ENCODE measurements at places on chromosomes 4 and X. TPM values are rescaled to one million over a fixed set of nuclear protein-coding genes. Genes with fewer than 3 reads are reported as not detected.

DNA sequence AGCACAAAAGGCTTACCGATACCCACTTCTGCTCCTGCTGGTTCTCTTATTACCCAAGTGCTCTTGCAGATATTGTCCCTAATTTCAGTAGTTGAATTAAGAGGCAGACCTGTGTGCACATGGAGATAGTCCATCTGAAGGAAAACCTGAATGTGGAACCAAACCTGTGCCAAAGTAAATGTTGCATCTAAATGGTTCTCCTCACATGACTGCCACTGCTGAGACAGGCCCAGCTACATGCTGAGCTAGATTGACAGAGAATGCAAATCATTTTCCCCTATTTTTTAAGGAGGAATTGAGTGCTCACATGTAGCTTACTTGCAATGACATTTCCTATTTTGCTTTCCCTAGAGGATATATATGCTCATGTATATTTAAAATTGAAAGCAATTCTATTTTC, 609.1 kb upstream of the TECRL start:
- no peak for DNase-seq

DNA sequence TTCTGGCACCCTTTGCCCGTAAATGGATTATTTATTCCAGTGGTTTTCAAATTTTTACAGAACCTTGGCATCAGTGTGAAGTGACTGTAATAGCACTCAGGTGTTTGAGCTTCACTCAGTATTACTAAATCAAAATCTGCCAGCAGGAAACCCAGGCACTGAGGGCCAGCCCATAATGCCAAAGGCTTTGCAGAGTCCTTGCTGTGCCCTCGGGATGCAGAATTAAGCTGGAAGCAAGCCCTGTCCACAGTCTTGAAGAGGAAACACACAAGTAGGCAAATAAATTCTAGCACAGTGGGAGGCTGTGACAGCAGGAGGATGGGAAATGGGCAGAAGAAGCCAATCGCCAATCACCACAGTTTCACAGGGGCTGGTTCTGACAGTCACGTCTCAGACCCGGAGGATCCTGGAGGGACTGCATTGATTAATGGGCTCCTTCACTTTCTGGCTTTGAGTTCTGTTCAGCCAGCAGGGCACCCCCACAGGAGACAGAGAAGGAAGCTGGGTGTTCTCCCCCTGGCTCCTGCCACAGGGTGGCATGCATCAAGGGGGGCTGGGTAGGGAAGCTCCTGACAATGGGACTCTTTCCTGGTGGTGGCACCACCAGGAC, 138.8 kb downstream of the MTNR1A start:
- DNase-seq: no peak

DNA sequence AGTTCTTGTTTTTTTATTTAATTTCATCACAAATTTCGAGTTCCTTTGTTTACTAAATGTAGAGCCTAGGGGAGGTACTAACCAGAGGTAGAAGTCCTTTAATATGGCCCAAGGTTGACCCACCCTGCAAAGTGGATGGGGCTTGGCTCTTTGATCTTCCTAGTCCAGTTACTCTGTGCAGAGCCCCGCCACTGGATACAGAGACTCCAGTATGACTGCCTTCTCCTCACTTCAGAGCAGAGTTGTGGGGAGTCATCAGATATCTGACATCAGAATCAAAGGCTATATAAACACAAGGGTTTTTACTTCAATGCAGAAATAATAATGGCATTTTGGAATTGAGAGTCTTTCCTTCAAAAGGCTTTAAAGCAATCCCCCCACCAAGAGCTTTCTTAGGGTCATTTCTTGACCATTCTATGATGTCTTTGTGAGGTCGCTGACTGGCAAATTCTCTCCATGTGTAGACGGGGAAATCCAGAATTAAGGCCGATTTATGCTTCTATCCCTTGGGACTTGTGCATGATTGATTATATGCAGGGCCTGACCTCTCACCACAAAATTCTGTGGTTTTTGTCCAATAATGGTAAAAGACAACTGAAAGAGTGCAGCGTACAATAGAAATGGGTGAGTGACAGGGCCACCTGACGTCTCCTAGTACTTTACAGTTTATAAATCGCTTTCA, 88.3 kb upstream of the CITED1 start:
- no peak for DNase-seq

- peak; percentile 28 for DNase-seq
Measured at GRCh38 chr4:143185253-143186107, 763 bp downstream of the USP38 start.

DNA sequence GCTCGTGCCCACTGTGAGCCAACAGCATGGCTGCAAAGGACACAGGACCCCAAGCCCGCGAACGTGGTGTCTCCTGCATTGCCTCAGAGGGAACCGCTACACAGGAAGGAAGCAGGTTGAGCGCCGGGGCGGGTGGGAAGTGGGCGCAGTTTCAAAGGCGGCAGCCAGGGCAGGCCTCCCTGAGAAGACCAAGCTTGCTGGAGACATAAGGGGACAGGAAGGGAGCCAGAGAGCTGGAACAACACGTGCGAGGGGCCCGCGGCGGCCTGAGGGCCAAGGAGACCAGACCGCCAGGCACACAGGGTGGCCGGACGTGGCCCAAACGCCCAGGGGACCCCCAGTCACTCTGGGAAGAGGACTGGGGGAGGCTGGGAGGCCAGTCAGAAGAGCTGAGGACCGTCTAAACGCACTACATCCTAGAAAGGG, 32.0 kb downstream of the CTBP1 start:
- DNase-seq: peak; percentile 80

GRCh38 chrX:83077606-83078005, 430.5 kb upstream of the POU3F4 start:
- no peak for DNase-seq

- DNase-seq: no peak
Measured at GRCh38 chr4:172793565-172794306, 374.9 kb upstream of the GALNT7 start.

DNA sequence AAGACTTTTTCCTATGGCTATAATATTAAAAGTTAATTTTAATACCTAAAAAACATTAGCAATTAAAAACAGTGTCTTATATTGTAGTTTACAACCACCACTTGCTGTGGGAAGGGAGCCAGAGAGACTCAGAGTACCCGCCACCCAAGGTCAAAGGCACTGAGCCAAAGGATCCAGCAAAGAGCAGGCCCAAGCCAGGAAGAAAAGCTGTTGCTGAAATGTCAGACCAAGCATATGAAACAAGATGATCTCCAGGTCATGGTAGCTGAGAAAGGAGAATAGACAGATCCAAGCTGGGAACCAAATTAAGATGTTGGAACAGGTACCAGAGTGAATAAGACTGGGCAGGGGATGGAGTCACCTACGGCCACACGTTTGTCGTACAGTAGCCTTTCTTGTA, 18.8 kb upstream of the ATOH1 start:
- DNase-seq: no peak

DNA sequence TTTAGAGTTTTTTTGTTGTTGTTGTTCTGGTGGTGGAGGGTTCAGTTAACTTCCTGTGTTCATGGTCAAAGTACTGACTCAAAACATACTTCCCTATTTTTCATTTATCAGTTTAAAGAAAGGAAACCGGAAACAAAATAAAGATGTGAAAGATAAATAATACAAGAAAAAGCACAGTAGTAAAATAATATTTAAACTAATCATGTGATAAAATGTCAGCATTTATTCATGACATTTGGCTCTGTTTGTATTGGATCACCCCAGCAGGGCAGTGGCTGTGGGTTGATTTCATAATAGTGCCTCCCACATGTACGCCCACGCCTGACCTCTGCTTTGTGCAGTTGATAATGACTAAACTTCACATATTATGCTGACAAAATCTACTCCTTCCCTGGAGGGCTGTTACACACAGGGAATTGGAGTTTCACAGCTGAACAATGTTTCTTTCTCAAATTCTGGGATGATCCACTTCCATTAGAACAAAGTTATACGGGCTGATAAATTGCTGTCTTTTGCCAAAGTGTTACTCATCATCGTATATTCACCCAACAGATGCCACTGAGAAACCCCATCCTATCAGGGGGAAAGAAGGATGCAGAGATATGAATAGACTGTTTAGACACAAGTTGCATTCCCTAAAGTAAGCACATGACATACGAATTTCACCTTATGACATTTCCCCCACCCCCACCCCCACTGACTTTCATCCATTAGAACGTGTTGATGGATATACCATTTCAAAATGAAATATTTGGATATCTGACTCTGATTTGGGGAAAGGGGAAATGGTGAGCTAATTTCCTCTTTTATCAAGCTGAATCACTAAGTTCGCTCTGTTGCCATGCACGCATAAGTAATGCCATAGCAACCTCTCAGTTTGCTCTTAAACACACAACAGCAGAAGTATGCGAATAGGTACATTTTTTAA, 48.3 kb downstream of the AMELX start:
- DNase-seq: no peak

- DNase-seq: no peak
Measured at GRCh38 chr4:113446019-113446418, 315.5 kb downstream of the CAMK2D start.

GRCh38 chrX:50613846-50614245, 143.2 kb upstream of the DGKK start:
- DNase-seq: no peak

GRCh38 chr4:19054916-19055315, 1033.4 kb upstream of the LCORL start:
- DNase-seq: no peak

GRCh38 chr4:40016007-40016406, 38.3 kb upstream of the PDS5A start:
- DNase-seq: no peak

DNA sequence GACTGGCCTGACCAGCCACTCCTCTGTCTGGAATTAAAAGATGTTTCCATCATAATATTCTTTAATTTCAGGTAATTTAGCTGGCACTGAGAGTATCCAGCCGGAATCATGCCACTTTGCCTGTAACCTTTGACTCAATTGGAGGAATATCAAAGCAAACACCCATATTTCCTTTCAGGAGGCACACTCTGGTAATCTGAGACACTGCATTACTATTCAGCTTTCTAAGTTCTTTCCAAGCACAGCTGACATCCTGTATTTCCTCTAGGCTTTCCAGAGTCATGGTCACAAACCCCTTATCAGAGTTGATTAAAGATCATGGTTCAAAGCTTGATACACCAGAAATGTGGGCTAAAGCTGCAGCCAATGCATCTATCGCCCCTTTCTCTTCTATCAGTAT, 29.3 kb downstream of the INTS12 start:
- DNase-seq: no peak

DNA sequence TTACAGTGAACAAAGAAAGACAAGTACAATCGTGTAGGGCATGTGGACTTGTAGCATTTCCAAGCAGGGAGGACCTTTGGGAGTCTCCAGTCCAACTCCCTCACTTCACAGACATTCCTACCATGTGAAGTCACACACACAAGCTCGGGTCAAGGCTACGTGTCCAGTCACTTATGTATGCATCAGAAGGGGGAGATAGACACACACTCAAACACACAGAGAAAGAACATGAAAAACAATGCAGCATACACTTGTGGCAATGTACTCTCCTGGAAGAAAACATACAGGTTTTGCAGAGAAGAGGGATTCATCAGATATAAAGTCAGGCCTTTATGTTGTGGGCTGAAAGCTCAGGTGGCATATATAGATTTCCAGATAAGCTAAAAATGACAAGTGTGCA, 136.1 kb upstream of the MID1 start:
- no peak for DNase-seq

GRCh38 chr4:16692961-16693506, 205.4 kb downstream of the LDB2 start:
- DNase-seq: no peak

DNA sequence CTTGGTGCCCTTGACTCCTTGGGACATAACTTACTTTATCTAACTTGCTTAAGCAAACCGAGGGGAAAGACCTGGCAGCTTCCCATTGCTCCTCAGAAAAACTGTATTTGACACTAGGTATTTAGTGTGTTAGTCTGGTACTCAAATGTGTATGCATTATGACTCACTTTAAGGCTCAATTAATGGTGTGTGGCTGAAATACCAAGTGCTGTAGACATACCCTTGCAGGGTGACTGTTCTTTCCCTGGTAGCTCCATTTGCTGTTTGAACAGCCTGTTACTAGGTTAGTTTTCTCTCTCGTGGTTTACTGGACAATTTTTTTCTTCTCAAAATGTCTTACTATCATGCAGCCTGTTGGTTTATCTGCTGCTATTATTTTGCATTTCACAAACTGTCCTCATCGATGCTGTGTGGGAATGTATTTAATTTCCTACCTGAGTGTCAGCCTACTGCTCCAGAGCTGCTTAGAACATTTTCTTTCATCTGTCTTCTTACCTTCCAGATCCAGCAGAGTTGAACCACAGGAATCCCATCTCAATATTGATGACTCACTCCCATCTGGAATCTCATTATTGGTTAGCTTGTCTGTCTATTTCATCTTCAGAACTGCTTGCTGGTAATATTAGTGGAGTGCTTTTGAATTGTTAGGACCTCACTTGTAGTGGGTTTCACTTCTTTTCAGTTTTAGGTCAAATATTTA, 158.0 kb upstream of the FAT1 start:
- DNase-seq: no peak

DNA sequence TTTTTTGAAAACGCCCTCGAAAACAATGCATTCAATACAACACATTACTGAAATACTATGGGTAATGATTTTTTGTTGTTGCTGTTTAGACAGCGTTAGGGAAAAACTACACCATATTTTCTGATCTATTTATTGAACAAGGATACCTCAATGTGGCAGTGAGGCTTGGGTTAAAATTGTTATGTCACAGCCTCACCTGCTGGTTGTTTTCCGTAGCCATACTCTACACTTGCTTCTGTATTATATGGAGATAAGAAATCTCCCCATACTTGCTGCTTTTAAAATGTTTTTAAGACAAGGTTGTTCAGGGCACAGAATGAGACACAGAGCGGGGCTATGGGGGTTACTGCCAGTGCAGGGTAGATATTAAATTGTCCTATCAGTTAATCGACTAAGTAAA, 221.6 kb upstream of the FTHL17 start:
- no peak for DNase-seq

DNA sequence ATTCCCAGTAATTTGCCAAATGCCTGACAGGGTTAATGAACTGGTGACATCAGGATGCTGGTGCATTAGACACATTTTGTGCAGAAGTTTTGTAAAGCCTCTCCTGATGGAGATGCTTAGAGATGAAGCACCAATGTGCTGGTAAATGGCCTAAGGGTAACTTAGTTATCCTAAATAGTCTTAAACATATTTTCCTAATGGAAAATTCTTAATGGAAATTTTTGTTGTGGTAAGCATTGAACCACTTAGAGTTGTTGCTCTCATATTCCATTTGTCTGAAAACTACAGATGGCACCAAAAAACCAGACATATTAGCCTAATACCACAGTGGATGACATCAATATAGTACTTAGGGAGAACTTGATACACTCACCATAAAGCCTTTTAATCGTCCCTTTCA, 154.5 kb upstream of the ANK2 start:
- DNase-seq: no peak

Gene HSFX4
- total RNA-seq: not detected

Gene SLC49A3
- total RNA-seq: not detected

Gene PRR32
- total RNA-seq: not detected

Gene STS
- total RNA-seq: 1.5 TPM

Gene ARAF
- 76.9 TPM for total RNA-seq

Gene SNCA
- 4.6 TPM for total RNA-seq

Gene TACC3
- 305 TPM for total RNA-seq

Gene SPANXA1
- not detected for total RNA-seq

Gene GAGE12F
- total RNA-seq: not detected
